ENCODE measurements at places on chromosomes 11 and 22.

DNA sequence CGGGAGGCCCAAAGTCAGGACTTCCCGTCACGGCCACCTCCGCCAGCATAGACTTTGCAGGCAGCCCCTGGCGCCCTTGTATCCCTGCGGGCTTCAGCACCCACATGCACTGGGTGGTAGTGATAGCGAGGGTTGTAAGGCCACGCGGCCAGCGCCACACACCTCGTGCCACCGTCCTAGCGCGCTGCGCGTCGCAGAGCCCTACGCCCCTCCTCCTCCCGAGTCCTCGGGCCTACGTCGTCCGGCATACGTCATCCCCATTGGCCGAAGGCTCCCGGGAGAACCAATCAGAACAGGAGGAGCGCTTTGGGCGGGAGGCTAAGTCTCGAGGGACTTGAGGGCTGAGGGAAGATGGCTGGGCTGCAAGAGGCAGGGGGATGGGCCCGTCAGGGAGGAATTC, 1.3 kb upstream of the BTBD18 start:
- no peak for DNase-seq

DNA sequence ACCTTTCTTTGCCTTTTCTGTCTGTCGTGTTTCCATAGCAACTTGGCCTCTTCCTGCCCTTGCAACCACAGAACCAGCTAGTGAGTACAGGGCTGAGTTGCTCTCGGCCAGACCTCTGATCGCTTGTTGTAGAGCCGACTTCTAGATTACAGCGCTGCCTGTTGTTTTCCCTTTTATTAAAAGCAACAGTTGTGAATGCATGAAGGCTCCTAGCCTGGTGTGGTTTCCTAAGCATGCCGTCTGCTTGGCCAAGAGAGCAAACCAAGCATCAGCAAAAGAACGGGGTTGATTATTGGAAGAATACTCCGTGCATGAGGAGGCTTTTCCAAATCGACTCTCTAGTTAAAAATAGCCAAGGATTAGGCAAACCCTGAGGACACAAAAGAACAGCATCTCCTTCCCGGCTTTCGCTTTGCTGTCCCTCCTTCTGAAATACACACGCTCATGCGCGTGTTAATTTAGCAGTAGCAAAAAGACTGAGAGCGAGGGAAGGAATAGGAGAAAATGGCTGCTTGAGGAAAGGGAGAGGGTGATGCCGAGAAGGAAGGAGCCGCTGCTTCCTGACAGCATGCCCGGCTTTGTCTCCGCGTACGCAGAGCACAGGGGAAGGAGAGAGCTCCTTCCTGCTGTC, 71.5 kb upstream of the TTC12 start:
- DNase-seq, result no peak

- DNase-seq, result no peak
Measured at GRCh38 chr11:32297611-32298011, 137.7 kb downstream of the WT1 start.

GRCh38 chr22:17159504-17159951, 451 bp upstream of the HDHD5 start:
- no peak for DNase-seq

DNA sequence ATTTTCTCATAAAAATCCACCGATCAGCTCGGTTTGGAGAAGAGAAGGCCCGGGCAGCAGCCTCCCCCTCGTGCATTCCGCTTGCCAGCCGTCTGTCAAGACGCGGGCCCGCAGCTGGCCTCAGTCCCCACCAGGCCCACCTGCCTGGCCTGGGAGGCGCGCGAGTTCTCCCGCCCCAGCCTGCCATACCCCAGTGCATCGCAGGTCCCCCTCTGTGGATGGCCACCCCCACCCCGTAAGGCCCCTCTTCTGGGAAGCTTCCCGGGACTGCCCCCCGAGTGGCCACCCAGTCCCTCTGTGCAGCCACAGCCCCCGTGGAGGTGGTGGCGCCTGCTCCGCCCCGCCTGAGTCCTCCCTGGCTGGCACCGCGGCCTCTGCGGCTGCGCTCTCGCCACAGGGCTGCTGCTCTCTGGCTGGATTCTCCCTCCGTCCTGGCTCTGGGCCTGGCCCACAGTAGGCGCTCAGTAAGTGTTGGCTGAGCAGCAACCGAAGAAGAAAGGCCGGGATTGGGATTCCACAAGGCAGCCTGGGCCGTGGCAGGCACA, 74.0 kb upstream of the TCF20 start:
- no peak for DNase-seq

- DNase-seq, result no peak
Measured at GRCh38 chr11:11570823-11571222, 51.0 kb downstream of the GALNT18 start.

DNA sequence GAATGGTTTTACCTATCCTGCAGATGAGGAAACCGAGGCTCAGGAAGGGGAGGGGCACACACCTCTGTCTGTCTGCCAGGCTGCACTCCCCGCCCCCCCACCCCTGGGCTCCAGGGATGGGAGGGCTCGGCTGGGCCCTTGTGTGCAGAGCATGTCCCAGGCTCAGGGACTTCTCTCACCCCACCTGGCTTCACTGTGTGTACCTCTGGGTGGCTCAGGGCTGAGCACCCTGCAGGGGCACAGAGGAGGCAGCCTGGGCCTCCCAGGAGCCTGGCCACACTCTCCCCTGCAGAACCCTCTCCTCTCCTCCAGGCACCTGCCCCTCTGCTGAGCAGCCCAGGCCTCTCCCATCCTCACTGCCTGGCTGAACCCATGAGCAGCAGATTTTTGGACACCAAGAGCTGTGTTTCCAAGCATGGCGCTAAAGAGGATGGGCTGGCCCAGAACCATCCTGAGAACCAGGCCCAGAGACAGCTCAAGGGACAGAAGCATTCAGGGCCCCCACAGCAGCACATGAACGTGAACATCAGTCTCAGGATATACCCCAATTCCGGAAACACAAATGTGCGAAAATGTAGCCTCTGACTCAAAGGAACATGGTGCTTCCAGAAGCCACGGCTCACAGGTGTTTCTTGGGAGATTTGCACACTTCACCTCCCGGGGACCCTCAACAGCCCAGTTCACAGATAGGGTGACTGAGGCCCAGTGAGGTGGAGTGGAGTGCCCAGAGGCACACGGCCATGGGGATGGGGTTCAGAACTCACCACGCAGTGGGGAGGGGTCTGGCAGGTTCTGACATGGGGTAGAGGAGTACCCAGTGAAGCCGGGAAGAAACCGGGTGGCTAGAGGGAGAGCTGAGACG, 10.5 kb downstream of the EMID1 start:
- DNase-seq, result no peak

GRCh38 chr22:26170795-26171580, 1.7 kb downstream of the SEZ6L start:
- DNase-seq, result no peak

DNA sequence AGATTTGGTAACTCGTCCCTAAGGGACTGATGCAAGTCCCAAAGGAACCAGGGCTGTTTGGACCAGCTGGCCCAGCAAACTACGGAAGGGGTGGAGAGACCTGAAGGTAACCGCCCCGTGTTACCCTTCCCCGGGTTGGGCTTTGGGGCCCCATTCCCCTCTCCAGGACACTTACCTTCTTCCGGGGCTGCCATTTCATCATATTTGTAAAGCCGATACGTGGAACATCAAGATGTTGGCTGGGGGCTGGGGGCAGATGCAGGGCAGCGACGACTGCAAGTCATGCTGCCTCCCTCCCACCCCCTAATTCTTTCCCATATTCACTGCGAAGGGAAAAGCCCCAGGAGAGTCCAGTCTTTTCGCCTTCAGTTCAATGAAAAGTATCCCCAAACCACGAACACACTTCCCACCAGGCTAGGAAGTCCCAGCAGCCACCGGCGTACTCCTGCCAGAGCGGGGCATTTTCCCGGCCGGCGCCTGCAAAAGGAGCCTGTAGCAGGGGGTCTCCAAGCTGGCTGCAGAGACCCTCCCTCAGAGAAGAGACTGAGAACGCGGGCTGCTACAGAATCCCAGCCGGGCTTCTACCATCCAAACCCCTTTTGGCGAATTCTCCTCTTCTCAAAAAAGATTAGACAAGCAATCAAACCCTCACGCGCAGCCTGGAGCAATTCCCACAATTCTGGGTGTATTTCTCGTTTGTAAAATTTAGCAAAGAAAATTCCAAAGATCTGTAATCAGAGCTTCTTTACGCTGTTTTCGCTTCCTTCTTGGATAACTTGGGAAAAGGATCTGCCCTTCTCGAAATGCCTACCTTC, 236.7 kb downstream of the TTC28 start:
- DNase-seq, result no peak

DNA sequence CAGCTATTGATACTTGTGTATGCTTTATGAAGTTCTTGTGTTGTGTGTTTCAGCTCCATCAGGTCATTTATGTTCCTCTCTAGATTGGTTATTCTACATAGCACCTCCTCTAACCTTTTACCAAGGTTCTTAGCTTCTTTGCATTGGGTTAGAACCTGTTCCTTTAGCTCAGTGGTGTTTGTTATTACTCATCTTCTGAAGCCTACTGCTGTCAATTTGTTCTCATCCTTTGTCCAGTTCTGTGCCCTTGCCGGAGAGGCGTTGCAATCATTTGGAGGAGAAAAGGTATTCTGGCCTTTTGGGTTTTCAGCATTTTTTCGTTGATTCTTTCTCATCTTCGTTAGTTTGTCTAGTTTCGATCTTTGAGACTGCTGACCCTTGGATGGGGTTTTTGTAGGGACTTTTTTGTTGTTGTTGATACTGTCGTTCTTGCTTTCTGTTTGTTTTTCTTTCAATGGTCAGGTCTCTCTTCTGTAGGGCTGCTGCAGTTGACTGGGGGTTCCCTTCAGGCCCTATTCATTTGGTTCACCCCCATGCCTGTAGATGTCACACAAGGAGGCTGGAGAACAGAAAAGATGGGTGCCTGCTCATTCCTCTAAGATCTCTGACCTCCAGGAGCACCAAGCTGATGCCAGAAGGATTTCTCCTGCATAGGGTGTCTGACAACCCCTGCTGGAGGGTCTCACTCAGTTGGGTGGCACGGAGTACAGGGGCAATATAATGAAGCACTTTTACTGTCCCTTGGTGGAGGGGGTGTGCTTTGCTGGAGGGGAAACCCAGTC, 35.9 kb upstream of the MUC15 start:
- DNase-seq, result no peak

DNA sequence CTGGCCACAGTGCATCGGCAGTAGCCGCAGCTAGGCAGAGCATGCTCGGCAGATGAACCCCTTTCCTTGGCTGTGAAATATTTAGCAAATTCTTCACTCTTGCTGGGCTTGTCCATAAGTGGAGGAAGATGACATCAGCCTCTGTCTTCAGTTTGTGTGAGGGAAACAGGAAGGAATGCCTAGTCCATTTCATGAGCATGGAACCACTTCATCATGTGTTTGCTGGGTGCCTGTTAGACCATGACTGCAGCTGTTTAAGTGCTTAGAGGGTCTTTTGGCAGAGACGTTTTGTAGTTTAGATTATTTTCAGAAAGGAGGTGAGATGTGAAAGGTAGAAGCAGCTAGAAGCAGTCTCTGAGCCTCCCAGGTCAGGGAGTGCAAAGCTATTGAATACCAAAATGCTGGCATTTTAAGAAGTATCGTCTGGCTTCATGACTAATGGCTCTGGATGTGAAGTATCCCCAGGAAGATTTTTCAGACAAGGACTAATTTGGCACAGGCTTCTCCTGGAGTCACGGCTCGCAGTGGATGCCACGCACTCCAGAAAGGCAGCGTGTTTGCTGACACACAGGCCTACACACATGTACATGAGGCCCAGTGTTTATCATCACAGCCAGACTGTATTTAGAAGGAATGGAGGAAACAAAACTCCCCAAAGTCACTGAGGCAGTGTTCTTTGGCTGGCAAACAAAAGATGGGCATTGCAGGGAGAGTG, 43.1 kb upstream of the GRAMD1B start:
- DNase-seq, result no peak

DNA sequence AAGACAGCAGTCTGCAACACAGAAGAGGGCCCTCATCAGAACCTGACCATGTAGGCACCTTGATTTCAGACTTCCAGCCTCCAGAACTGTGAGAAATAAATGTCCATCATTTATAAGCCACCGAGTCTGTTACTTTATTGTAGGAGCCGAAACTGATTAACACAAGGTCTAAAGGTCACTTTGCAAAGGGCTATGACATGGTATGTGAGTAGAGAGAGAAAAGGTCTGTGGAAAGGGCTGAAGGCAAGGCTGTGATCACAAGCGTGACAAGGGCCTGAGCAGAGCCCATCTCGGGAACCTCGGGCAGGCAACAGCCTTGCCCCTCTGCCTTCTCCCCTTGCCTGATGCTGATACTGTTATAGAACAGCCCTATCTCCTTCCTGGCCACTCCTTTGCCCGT, 73.4 kb upstream of the TEAD1 start:
- DNase-seq, result no peak

DNA sequence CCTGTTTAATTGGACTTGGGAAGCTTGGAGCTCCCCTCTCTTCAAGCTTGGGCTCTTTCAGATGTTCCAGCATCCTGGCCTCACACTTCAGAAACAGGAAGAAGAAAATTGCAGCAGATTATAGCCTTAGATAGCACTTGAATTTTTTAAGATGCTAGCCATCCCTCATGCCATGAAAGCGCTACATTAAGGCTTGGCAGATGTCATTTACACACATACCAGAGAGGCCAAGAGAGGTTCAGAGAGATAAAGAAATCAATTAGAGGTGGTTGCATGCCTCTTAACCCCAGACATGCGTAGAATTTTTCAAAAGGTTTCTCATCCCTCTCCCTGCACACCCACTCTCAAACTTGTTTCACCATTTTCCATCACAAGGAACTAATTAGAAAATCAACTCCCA, 31.9 kb upstream of the DBX1 start:
- no peak for DNase-seq

DNA sequence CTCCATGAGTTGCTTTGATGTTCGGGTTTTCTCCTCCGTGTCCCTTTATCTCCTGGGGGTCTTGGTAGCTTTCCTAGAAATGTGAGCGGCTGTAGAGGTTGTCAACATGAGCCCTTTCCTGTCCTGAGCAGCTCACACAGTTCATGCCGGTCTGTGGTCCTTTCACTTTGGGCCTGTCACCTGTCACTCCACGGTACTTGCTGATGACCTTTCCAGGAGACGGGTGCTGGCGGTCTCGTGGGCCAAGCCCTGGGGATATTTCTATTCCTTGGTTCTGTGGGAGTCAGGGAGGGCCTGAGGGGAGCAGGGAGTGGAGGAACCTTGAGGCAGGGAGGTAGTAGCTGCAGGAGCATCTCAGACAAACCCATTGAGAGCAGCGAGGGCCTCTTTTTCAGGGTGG, 20.9 kb upstream of the FGF4 start:
- no peak for DNase-seq

GRCh38 chr11:71999362-71999761, 653 bp downstream of the IL18BP start:
- DNase-seq, result no peak

GRCh38 chr11:45658292-45658991, 7.0 kb downstream of the CHST1 start:
- DNase-seq, result no peak

DNA sequence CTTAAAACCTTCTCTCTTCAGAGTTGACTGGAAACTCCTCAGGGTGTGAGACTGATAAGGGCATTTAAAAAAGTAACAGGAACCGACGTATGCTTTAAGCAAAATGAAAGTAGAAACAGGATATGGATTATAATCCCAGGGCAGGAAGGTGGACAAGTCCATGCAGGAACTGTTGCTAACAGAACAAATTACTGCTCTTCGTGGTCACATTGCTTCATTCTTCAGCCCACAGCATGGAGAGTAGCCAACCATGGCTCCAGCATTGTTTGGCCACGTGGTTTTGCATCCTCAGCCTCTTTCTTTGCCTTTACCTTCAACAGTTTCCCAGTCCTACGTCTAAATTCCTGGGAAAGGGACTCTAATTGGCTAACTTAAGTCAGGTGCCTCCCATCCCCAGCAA, 563.1 kb upstream of the ISX start:
- DNase-seq, result no peak

Data from GDM1 (cell line).